ENCODE measurements at places on chromosomes 1 and 21.

GRCh38 chr1:33390542-33390941 lies 40.4 kb downstream of the PHC2 start:
- no peak for DNase-seq

DNA sequence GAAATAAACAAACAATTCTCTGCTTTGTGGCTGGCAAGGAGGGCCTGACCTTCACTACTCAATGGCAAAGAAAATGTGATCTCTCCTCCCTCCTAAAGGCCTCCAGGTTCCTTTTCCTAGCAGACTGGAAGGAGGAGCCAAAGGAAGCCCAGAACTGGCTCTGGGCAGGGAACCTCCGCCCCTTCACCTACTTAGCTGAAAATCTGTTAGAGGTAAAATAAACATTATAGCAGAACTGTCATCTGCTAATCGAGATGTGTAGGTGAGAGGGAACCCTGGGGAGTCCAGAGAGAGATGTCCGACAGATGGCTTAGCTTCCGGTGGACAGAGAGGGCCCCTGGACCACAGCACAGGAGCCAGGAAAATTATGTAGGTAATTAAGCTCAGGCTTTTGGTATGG lies 75.2 kb upstream of the KCNA3 start:
- DNase-seq = no peak

GRCh38 chr1:40650075-40650474 lies 15.4 kb downstream of the RIMS3 start:
- DNase-seq = no peak

DNA sequence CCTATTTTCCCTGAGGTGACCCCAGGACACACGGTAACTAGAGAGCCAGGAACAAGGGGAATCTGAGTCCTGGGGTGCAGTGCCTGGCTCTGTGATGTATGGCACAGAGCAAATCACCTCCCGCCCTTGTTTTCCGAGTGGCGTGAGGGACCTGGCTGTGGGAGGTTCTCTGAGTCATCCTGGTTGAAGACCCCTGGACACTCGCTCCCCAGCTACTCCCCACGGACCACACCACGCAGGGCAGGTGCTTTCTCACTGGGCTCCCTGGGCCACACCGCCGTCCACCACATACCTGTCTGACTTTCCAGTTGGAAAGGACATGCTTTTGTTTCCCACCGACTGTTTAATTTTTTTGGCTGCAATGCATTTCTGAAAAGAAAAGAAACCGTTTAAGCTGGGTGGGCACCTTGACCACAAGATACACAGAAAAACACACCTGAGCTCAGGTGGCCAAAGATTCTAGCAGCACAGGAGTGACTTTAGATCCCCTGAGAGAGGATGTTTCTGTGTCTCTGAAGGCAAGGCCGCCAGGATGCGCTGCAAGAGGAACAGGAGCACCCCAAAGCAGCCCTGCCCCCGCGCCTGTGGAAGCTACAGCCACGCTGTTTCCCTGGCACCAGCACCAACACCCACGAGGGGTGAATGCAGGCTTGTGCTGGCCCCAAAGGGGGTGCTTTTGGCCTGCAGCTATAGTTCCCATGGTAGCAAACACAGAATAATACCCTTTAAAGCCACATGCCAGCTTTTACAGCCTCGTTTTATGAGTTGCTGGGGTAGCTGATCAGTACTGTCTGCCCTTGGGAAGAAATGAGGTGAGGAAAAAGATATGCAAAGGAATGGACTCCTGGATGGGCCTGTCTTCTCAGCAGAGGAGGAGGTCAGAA lies 8.1 kb upstream of the SRM start:
- no peak for DNase-seq

DNA sequence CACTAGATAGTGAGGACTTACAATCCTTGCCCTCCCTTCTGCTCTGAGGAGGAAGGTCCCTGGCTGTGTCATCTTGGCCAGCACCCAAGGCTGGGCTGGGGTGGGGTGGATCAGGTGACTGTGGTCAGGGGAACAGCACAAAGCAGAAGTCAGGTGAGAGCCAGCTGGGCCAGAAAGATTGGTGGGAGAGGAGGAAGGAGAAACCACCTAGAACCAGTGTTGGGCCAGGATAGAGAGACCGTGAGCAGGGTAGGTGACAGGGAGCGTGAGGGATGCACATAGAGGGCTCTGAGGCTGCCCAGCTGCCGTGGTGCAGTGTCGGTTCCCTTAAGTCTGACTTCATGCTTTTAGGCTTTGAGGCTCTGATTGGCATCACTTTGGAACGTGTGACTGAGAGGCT lies 22.7 kb downstream of the NCF2 start:
- peak; percentile 90 for DNase-seq

DNA sequence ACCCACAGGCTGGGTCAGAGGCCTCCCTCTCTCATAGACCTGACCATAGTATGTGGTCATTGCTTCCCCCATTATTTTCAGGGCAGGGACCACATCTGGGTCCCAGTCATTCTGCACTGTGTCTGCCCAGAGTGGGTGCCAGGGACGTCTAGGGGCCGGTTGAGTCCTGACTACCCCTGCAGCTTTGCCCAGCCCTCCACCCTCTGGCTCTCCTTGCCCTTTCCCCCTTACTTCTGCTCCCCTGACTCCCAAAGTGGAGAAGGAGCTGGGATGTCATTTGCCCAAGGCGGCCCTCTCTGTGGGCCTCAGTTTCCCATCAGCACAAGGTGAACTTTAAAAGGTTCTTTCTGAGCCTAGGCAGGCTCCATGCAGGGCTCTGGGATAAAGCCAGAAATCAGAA lies 4.3 kb upstream of the TTC22 start:
- no peak for DNase-seq

DNA sequence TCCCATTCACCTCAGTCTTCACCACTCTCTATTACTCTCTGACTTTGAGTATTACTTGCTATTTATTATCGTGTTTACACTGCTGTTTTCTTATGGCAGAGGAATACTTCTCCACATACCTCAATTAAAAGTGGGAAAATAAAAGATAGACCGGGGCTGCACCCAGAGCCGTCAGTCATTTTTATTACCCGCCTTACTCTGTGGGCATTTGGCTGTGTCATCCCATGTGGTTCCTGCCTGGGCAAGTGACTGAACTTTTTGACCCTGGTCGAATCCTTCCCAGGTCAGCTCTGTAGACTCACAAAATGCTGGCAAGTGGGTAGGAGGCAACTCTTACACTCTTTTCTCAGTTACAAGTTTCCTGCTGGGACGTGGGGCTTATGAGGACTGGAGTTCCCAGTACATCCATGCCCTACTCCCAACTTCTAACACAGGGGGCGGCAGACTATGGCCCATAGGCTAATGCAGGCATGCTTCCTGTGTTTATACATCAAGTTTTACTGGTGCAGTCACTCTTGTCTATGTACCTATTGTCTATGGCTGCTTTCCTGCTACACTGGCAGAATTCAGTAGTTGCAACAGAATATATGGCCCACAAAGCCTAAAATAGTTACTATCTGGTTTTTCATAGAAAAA lies 69.5 kb upstream of the KCND3 start:
- no peak for DNase-seq

- DNase-seq = no peak
These were observed 127.4 kb upstream of the NRIP1 start for GRCh38 chr21:15192243-15192642.

- DNase-seq = no peak
These were observed at the start of gene ELF3 for GRCh38 chr1:202010180-202011015. Gene ELF3 (plus strand): TSS chr1:202010587. CDS start chr1:202011137, 550 bp downstream.

DNA sequence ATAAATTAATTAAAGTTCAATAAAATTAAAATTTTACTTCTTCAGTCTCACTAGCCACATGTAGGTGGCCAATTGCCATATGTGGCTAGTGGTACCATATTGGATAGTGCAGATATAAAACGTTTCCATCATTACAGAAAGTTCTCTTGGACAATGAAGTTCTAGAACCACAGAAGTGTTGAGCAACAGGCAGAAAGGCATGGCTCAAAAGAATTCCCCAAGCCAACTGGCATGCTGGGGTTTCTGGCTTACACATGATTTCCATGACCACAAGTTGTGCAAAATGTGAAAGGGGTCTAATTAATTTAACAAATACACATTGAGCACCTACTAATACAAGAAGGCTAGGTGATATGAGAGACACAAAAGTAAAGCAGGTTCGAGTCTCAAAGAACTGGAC lies 72.2 kb upstream of the CDC42BPA start:
- no peak for DNase-seq

- no peak for DNase-seq
These were observed 67.2 kb downstream of the SYDE2 start for GRCh38 chr1:85133565-85134159.

DNA sequence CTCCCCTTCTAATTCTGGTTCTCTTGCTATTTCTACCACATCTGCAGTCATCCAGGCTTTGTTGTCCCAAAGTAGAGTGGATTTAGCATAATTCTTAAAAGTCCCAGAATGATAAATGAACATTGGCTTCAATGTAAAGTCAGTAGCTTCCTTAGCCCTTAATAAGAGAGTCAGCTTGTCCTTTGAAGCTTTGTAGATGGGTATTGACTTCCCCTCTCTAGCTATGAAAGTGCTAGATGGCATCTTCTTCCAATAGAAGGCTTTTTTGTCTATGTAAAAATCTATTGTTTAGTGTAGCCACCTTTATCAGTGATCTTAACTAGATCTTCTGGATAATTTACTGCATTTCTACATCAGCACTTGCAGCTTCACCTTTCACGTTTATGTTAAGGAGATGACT lies 181.4 kb upstream of the B3GALT2 start:
- no peak for DNase-seq

- no peak for DNase-seq
These were observed 136.8 kb downstream of the ZC3H11B start for GRCh38 chr1:219476116-219476515.

DNA sequence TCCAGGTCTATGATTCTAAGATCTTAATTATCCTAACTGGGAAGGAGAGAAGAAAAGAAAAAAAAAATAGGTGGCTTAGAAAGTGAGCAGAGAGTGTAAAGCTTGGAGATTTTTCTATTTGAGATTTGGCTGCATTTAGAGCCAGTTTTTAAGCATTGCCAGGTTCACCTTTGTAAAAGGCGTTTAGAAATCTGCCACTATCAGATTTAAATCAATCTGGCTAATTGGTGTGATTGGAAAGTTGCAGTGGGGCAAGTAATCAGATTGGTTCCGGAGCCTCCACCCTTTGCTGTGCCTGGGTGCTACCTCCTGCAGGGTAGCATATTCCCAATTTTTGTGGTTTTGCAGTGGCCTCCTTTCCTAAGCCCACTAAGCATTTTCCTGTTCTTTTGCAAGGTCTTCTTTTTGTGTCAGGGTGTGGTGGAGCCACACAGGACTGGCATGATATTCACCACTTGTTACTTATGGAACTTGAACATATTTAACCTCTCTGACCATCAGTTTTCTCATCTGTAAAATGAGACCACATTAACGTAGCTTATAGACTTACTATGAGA lies 48.5 kb upstream of the PPP2R5A start:
- no peak for DNase-seq

GRCh38 chr1:219278288-219278687 lies 104.6 kb downstream of the LYPLAL1 start:
- no peak for DNase-seq

DNA sequence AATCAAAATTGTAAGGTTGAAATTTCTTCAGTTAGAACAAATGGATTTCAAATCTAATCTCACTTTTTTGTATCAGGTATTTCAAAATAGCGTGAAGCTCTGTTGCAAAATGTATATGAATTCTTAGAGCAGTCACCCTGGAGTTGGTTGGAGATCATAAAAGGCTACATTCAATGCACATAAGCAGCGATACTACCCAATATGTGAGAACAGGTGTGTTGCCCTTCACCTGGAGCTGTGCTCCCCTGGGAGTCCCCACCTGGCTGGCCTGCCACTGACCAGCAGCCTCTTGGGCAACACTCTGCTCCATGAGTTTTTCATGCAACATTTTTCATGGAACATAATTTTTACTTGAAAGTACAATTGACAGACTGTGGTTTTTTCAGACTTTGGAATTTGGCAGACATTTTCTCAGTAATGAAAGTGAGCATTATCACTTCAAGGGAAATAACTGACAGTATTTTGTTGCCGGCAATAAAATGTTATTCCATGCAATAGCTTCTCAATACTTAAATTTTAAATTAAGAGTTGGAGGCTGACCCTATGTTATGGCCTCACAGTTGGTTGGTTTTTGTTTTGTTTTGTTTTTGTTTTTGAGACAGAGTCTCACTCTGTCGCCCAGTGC lies 95.1 kb downstream of the ST3GAL3 start:
- DNase-seq = no peak

DNA sequence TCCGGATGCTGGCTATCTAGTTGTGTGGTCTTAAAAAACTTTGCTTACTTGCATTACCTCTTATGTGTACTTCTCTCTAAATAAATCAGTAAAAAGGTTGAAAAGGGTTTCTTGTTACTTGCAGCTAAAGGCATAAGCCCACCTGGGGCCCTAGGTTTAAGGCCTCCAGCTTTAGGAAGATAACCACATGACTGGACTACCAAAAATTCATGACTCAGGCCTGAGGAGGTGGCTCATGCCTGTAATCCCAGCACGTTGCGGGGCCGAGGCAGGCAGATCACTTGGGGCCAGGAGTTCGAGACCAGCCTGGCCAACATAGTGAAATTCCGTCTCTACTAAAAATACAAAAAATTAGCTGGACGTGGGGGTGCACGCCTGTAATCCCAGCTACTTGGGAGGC lies 142.9 kb downstream of the APP start:
- no peak for DNase-seq

DNA sequence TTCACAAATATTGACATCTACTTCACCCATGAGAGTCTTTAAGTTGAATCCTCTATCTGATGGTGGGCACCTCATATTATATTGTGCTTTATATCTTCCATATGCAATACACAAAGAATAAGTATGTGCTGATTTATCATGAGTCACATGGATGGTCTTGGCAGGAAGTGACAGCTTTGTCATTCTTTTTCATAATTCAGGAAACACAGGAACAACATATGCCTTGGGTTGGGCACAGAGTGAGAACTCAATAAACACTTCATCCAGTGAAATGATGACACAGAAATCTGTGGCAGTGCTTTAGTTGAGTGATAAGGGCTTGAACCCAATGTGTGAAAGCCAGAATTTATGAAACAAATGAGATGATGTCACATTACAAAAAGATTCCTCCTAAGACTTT lies 41.2 kb downstream of the GADD45A start:
- no peak for DNase-seq
